ENCODE measurements at places on chromosomes 1 and 21.
A peak's percentile ranks its signal among the peaks of the same experiment; 100 is the strongest.

- DNase-seq = no peak
These were observed 40.5 kb downstream of the COL6A1 start for GRCh38 chr21:46021978-46022544.

- no peak for DNase-seq
These were observed 1.7 kb downstream of the ARID1A start for GRCh38 chr1:26697431-26697977.

GRCh38 chr1:43554444-43554992 lies 23.8 kb downstream of the PTPRF start:
- DNase-seq = no peak

DNA sequence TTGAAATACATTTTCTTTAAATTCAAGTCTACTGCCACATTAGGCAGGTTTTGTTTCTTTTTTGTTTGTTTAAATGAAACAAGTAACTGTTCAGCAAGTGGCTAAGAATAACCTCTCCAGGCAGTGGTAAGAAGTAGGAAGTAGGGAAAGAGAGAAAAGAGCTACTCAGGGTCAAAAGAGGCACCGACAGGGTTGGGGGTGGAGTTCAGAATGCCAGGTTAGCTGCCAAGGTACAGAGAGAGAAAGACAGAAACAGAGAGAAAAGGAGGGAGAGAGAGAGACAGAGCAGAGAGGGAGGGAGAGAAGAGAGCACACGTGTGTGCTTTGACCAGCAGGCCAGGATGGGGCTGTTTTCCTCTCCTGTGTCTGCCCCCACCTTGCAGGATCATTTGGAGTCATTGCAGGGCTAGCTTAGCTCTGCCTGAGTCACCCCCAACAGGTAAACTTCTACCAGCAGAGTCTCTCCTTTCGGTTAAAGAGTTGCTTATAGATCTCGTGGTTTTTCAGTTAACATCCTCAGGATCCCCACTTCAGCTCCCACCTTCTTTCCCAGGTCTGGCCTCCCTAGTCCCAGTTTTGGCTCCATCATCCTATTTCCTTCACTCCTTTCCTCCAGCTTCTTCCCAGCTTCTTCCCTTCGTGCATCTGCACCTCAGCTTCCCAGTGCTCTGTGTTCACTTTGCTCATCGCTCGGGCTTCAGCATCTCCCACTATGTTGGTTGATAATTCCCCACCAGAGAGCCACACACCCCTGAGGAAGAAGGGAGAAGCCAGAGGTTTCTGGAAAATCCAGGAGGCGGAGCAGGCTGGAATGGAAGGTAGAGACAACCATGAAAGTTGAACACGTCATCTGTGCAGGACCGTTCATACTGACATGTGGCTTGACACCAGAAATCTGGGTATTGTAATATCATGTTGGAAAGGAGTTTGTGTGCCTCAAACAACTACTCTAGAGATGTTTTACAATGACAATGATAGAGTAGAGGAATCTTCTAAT lies 21.8 kb upstream of the RAB4A start:
- DNase-seq = no peak

GRCh38 chr1:210617293-210617692 lies 288.6 kb downstream of the HHAT start:
- DNase-seq = no peak

DNA sequence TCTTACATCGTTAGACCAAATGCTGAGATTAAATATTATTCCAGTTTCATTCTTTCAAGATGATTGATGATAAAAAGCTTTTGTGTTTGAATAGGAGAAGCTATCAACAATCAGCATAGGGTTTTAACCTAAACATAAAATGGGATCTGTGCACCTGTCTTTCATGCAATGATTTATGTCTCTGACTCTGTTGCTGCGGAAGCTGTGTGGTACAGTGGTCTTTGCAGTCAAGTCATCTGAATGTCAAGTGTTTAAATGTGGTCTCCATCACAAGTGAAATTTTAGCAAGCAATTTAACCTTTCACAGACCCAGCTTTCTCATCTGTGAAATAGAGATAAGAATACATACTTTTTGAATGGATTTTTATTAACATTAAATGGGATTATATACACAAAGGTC lies 107.2 kb downstream of the PLPPR5 start:
- DNase-seq = no peak

DNA sequence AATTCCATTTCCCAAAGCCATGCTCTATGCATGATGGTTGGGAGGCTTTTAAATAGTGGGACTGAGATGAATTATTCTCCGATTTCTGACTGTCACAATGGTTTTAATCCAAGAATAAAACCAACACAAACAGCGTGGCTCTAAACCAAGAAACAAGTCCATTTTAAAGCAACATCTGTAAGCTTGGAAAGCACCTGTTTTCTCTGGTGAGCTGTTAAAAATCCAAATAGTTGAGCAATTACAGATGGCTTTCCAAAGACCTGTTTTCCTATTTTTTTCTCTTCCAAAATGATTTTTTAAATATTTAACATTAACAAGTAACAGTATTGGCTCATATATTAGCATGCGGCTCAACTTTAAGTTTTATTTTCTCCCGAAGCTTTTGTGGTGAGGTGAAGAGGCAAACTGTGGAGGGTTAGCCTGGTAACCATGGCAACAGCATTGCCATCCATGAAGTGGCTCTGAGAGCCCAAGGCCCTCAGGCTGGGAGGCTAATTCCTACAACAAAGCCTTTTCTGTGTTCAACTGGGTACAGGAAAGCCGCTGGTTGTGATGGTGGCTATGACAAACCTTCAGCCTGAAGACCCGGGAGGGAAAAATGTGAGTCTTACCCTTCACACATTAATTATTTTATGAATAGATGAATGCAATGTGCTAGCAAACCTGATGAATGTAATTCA lies 56.7 kb upstream of the B3GALT5 start:
- DNase-seq = no peak

DNA sequence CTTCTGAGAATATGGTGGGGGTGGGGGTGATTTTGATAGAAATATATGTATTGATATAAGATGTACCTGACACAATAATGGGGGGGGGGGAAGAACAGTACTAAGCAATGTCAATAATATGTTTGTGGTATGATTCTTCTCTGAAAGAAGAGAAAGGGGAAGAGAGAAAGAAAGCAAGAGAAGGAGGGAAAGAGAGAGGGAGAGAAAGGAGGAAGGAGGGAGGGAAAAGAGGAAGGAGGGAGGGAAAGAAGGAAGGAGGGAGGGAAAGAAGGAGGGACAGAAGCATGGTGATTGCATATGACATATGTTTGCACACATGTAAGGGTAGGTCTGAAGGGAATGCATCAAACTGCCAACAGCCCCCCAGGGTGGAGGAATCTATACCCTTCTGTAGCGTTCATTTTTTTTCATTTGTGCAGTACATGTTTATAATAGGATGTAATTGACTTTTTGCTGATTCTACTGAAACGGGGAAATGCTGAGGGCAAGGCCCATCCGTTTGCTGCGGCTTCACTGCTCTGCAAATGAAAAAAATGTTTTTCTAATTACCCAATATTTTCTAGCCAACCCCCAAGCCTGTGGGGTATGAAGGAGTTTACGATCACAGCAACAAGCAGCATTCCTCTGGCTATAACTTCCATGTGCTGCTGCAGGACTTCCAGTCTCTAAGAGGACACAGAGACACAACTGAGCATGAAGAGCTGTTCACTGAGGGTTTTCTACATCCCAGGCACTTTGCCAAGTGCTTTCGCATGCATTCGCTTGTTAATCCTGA lies 119.3 kb upstream of the ZC3H12A start:
- no peak for DNase-seq

DNA sequence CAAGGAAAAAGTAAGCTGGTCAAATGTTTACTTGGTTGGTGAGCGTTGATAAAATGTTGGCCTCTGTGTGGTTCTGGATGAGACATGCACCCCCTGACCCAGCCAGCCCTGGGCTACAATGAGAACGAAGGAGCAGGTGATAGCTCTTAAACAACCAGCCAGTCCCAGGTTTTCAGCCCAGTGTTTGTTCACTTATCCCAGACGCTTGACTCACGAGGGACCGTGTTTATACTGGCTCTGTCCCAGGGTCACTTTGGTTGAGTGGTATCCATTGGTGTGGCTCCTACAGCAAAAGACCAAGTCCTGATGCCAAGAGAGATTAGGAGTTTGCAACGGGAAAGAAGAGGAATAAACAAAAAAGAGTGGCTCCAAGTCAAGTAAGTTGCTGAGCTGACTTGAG lies 86.9 kb downstream of the KCNJ15 start:
- DNase-seq = no peak

DNA sequence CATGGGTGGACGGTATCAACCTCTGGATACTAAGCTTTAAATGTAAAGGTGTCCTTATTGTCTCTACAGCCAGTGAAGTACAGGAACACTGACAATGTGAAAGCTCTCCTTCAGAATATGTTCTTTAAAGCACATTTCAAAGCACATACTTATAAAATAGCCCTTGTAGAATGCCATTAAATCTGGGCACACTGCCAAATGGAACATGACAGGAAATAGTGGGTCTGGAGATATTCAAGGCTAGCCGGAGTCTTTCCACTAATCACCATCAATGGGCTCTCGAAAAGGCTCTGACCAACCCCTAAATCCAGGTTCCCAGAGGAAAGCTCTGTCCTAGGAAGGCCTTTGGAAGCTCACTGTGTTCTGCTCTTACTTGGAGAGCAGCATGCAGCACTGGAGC lies 46.6 kb downstream of the PLD5 start:
- no peak for DNase-seq

- no peak for DNase-seq
These were observed 16.2 kb downstream of the EDN2 start for GRCh38 chr1:41468122-41468762.

GRCh38 chr1:2587071-2587859 lies 688 bp downstream of the PRXL2B start:
- DNase-seq = peak; percentile 36

DNA sequence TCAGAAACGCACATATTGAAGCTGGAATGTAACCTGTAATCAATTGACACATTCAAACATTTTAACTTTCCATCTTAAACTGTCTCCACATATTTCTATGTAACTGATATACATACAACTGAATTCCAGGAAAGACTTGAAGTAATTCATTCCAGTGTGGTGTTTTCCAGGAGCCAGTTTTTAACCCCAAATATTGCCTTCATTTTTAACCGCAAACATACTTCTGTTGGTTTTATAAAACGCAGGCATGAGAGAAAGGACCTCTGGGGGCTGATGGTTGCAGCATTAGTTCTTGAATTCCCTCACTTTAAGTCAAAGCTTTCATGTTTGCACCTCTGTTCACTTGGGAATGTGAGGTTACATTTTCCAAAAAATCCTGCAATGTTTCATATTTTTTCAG lies 204.1 kb downstream of the CRB1 start:
- DNase-seq = no peak

DNA sequence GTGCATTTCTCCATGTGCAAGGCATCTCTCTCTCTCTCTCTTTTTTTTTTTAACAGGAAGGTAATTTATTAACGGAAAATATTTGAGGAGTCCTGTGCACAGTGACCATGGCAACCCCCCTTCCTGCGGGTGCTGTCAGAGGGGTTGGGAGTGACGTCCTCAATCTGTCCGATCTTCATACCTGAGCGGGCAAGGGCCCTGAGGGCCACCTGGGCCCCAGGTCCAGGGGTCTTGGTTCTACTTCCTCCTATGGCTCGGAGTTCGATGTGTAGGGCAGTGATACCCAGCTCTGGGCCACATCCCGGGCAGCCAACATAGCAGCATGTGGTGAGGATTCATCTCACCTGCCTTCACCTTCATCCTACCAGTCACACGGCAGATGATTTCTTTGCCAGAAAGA lies 11.0 kb downstream of the MAPKAPK2 start:
- no peak for DNase-seq

DNA sequence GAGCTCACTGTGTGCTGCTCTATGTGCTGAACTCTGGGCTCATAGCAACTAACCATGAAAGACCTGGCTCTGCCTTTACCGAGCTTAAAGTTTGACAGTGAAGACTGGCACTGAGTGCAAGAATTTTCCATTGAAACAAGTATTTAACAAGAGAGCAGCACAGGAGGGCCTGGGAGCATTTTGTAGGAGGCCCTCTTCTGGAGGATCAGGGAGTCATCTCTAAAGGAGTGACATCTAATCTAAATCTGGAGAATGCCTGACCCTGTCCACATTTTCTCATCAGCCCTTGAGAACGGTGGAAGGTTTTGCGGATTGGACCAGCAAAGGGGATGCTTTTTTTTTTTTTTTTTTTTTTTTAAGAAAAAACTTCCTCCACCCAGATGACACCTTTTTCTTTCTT lies 150.8 kb downstream of the ROR1 start:
- no peak for DNase-seq

DNA sequence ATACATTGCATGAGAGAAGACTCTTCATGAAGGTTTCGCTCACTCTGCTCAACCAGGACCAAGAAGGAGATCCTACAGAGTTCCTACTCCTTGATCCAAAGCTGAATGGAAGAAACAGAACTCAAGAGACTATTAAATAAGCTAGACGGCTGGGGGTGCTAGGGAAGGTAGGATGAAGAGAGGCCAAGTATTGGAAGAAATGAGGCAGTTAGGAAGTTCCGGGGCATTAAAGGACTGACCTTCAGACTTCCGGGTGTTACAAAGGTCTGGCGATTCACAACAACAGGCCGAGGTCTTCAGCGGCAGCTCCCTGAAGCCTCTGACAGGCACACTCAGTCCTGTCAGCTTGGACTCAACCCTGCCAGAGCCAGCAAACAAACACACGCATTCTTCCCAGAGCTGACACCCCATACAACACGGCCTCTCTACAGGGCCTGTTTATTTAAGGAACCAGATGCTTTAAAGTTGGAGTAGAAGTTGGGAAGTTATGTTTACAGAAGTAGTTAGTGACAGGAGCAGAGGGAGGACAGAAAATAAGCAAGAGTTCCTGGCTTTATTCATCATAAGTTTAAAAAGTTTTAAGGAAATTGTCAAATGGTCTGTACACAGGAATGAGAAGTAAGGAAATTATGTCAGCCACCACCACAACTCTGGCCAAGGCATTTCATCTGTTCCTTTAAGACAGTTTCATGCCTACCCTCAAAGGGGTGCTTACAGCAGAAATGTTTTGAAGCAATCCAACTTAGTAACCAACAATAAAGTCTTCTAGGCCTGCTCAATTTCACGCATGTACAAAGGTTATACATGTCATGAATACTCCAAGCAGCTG lies 4.7 kb downstream of the SORT1 start:
- no peak for DNase-seq

DNA sequence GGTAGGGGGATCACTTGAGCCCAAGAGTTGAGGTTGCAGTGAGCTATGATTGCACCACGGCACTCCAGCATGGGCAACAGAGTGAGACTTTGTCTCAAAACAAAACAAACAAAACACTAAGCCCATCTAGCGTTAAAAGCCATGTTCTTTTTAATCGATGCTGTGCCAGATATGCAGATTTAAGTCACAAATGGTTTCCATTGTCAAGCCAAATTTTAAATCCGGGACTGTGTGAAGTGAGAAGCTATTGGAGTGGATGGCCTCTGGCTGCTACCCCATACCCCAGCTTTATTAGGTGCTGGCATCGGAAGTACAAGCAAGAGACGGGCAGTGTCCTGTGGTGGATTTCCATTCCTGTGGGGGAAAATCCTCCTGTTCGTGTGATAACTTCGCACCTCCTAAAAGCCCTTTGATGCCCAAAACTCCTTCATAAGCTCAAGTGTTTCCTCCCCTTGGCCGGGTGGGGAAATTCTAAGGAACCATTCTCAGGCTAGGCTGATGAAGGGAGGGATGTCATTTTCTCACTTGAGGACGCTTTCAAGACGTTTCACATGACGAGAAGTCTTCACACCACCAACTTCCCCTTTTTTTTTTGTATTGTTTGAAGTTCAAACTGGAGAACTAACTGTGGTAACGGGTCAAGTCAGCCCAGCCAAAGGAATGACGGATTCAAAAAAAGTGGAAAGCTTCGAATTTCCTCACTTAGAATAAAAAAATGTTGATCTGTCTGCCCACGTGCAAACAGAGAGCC lies 140.8 kb downstream of the KAZN start:
- no peak for DNase-seq

- DNase-seq = no peak
These were observed 467.3 kb upstream of the RGS18 start for GRCh38 chr1:191690931-191691330.

All from D721Med (cell line).